ENCODE measurements at places on chromosomes 1 and 21. TPM values are rescaled to one million over a fixed set of nuclear protein-coding genes. Genes with fewer than 3 reads are reported as not detected.
A peak's percentile ranks its signal among the peaks of the same experiment; 100 is the strongest.

The PDZK1IP1 gene
- 22.6 TPM for total RNA-seq

DNA sequence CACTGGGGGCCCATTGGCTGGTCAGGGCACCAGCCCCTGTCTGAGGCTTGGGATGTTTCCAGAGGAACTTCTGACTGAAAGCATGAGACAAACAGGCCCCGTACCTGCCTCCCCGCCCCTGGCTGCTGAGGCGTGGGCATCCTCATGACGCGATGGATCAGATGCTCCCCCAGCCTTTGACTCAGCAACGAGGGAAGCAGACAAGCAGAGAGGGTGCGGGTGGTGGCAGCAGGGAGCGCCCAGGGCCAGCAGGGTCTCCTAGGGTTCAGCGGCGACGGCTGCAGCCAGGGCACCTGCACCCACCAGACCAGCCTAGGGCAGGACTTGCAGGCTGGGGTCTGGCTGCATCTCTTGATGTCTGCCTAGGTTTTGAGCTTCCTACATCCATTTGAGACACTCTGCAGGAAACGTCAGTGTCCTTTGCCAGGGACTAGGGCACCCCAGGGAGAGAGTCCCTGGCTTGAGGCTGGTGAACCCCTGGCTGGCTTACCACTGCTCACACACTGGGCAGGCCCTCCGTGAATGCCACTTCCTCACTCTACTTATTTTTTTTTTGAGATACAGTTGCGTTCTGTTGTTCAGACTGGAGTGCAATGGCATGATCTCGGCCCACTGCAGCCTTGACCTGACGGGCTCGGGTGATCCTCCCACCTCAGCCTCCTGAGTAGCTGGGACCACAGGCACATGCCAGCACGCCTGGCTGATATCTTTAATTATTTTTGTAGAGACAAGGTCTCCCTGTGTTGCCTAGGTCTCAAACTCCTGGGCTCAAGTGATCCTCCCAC lies 63.3 kb downstream of the DHRS3 start:
- DNase-seq = peak; percentile 24

DNA sequence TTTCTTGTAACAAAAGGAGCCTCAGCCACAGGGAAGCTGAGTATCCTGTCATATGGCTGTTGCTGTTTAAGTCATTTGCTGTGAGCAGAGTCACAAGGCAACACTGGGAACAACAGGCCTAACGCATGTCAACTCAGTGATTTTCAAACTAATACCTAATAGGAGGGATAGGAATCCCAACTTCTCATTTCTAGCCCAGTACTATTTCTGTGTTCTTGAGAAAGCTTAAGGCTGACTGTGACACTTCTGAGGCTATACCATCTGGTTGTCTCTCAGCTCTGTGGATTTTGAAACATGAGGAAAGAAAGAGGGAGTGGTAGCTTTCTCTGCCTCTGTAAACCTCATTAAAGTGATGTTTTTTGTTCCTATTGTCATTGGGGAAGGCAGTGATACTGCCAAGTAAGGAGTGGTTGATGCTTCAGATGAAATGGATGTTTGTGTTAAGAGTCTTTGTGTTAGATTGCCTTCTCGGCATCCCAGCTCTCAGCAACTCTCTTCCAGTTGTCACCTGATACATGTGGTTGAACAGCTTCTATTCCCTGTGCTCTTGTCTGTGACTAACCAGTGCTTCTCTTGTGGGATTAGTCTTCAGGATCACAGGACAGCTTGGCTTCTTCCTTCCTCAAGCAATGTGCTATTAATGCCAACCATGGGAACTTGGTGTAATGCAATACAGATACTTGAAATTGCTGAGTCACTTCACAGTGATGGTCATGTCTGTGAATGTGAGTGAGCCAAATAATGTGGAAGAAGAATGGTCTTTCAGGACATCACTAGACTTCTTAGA lies 166.8 kb upstream of the IVNS1ABP start:
- no peak for DNase-seq

GRCh38 chr1:209618756-209619420 lies 33.3 kb downstream of the LAMB3 start:
- no peak for DNase-seq

GRCh38 chr1:197913495-197914276 lies 3.5 kb upstream of the LHX9 start:
- DNase-seq = no peak

The ANGPTL3 gene
- total RNA-seq = not detected

- DNase-seq = no peak
Observed at GRCh38 chr1:187513190-187513589, 684.4 kb downstream of the PLA2G4A start.

DNA sequence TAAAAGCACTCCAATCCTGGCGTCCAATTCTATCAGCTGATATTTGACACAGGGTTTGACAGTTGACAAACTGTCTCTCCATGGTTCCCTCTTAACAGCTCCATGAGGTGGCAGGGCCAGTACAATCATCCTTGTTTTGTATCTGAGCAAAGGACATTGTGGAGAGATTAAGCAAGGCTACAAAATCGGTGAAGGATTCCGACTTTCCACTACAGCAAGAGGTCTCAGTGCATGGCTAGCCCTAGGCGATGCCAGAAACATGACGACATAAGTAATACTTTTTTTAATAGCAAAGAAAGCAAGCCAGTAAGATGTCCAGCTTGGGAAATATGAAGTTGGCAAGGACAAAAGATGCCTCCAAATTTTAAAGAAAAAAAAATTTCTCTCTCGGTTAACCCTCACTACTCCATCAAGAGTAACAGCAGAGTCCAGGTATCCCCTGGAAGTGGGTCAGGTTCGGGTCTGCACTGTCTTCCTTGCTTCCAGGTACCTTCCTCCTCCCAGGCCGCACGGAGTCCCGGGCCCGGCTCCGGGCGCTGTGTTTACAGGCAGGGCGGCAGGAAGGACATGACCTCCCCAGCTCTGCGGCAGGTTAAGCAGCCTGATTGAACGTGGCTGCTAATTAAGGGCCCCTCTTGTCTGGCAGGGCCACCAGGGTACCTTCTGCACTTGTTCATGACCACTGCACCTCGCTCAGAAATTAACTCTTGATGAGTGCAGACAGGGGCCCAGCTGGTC lies 106.1 kb downstream of the SIM2 start:
- no peak for DNase-seq

GRCh38 chr21:33865996-33866575 lies 49.5 kb downstream of the ATP5PO start:
- no peak for DNase-seq

- DNase-seq = peak; percentile 92
Observed at GRCh38 chr1:28775121-28775942, 36.6 kb upstream of the OPRD1 start.

The SSBP3 gene
- 44.0 TPM for total RNA-seq

The NBPF26 gene
- total RNA-seq = 2.4 TPM

DNA sequence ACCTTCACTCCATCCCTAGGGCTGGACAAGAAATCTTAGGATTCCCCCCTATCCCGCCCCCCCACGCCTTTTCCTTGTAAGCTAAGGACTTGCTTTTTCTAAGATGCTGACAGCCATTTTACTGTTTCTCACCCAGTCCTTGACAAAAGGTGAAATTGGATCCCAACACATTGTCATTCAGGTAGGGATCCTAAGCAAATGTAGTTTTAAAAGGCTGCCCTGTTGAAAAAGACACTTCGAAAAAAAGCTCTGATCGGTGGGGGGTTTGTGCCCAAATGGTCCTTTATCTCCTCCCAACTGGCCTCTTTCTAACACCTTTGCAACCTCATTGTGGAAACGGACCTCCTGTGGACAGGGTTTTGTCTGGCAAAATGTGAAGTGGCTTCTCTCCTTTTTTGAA lies 2.9 kb downstream of the CACHD1 start:
- no peak for DNase-seq

- DNase-seq = no peak
Observed at GRCh38 chr1:244405856-244406255, 45.9 kb downstream of the ADSS2 start.

The CGN gene
- total RNA-seq = 52.9 TPM

DNA sequence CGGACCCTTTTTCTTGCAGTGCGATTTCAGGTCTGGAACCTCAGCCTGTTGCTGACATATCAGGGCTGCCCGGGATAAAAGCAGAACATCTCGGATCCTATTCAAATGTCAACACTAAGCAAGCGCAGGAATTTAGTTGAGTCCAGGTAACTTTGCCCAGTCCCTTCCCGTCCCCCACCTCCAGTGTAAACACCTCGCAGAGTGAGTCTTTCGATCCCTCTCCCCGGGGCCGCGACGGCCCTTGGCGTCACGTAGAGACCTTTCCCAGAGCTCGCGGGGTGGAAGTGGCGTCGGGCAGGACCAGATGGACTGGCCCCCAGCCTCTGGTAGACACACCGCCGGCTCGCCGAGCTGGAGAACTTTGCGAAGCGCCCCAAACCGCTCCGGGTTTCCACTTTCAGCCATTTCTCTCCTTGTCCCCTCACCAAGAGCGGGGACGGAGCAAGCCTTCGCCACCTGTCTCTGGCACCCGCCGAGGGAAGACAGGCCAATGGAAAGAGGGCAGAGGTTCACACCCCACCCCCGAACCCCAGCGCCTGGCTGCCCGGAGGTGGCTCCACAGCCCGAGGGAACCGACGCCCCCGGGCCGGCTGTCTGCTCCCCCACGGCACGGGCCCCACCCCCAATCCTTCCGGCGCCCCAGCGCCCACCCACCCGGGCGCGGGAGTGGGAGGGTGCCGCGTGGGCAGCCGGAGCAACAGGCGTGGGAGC lies 570 bp downstream of the KCND3 start:
- peak; percentile 47 for DNase-seq

The ADARB1 gene
- total RNA-seq = 48.2 TPM

- no peak for DNase-seq
Observed at GRCh38 chr21:16789636-16790035, 723.2 kb upstream of the CXADR start.

The DIO1 gene
- total RNA-seq = not detected

The SH2D1B gene
- total RNA-seq = 1.9 TPM

GRCh38 chr1:117809764-117810163 lies 119.7 kb downstream of the GDAP2 start:
- DNase-seq = no peak

DNA sequence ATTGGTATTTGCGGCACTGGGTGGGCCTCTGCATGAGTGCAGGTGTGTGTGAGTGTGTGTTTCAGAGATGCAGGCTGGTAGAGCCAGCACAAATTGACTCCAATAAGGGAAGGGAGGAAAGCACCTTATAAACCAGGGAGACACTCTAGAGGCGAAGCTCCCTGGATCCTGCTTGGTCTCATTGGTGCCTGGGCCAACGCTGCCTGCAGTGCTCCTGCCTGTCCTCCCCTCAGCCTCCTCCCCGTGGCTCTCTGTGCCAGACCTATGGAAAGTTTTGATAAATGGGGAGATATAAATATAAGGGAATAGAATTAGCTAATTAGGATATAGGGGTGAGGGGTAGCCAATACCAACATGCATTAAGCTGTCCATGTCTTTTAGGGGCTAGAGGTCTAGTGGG lies 2.6 kb downstream of the BSND start:
- DNase-seq = no peak

DNA sequence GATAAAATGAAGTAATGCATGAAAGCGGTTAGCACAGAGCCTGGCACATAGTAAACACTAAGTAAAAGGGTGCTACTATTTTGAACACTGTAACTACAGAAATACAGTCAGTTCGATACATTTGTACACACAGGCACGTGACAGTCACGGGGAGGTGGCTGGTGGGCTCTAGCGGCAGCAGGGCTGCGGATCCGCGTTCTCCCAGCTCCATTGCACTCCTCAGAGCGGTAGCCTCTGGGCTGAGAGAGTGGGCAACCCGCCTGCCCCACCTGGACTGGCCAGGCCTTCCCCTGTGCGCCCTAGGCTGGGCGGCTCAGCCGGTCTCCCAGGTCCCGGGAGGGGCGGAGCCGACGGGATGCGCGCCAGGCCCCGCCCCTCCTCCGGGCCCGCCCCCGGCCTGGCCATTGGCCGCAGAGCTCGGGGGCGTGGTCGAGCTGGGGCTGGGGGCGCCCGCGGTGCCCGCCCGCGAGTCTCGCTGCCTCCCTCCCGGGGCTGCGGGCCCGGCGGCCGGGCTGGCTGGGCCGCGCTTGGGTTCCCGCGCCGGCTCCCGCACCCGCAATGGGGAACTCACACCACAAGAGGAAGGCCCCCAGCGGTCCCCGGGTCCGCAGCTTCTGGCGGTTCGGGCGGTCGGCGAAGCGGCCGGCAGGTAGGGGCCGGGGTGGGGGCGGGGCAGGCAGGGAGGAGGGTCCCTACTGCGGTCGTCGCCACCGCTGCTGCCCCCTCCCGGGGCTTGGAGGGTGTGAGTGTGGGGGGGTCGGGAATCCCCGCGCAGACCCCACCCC lies 51.2 kb upstream of the SYNC start:
- DNase-seq = peak; percentile 82

- DNase-seq = peak; percentile 92
Observed at GRCh38 chr1:206579747-206580437, 32.4 kb downstream of the EIF2D start.

The ZNF691 gene
- total RNA-seq = 11.9 TPM

GRCh38 chr1:25430967-25431881 lies 527 bp downstream of the MACO1 start:
- DNase-seq = no peak

- DNase-seq = no peak
Observed at GRCh38 chr1:46991083-46991923, 32.2 kb upstream of the CYP4X1 start.

The IGFN1 gene
- total RNA-seq = 0.18 TPM

All from lower lobe of right lung (tissue), 2 donors.